Type B pancreatic cell (in vitro differentiated cells): ENCODE measurements at places on chromosomes 3 and 15. TPM values are rescaled to one million over a fixed set of nuclear protein-coding genes. Genes with fewer than 3 reads are reported as not detected.

TRPM1 gene
- 9.5 TPM in 1 of 2 replicates, not detected in the other for total RNA-seq

MESP1 gene
- total RNA-seq = 2.1 and 2.2 TPM in 2 replicates

GADL1 gene
- 1.9 and 3.1 TPM in 2 replicates for total RNA-seq

CLDN11 gene
- total RNA-seq = 4.7 and 86.8 TPM in 2 replicates

A4GNT gene
- total RNA-seq = 0.34 TPM in 1 of 2 replicates, not detected in the other

CHSY1 gene
- 18.4 and 43.0 TPM in 2 replicates for total RNA-seq

NPAP1 gene
- total RNA-seq = 0.12 and 0.17 TPM in 2 replicates

GOLGA6D gene
- 0.19 TPM in 1 of 2 replicates, not detected in the other for total RNA-seq

COLQ gene
- total RNA-seq = 2.4 and 4.1 TPM in 2 replicates
